ENCODE measurements at places on chromosomes 16 and 17.
A peak's percentile ranks its signal among the peaks of the same experiment; 100 is the strongest.

DNA sequence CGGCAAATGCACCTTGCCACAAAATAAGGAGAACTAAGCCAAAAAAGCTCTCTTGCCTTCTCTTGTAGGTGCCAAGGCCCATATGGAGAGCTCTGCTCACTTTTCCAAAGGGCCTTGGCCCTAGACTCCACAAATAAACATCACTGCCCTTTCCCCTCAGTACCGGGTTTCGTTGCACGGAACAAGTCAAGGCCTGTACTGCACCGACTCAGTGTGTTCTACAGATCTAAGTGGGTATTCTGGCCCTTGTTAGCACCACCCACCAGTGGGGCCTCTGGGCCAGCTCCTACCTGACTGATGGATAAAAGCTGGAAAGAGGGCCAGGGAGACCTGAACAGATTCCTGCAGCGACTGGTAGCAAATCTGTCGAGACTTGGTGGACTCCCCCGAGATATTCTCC, 43.7 kb upstream of the GSG1L start:
- peak; percentile 17 for DNase-seq

DNA sequence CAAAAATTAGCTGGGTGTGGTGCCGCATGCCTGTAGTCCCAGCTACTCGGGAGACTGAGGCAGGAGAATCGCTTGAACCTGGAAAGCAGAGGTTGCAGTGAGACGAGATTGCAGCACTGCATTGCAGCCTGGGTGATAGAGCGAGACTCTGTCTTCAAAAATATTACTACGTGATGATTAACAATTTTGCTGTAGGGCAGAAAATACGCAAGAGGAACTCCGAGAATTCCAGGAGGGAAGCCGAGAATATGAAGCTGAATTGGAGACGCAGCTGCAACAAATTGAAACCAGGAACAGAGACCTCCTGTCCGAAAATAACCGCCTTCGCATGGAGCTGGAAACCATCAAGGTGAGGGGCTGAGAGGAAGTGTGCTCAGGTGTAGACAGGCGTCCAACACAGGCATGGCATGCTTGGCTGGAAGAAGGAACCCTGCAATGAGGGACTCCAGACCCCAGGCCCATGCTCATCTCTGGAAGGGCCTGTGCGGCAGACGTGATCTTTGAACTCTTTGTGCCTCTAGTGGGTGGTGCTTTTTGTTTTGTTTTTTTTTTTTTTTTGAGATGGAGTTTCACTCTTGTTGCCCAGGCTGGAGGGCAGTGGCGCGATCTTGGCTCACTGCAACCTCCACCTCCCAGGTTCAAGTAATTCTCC, 17.2 kb downstream of the NDE1 start:
- DNase-seq, result no peak

GRCh38 chr17:55462711-55463110, 41.1 kb upstream of the MMD start:
- no peak for DNase-seq

- peak; percentile 95 for DNase-seq
These were observed 44.0 kb downstream of the PRAC1 start for GRCh38 chr17:48678141-48678971.

GRCh38 chr16:56108724-56109123, 82.6 kb upstream of the GNAO1 start:
- DNase-seq, result no peak

GRCh38 chr17:75670868-75671267, 3.7 kb downstream of the SAP30BP start:
- DNase-seq, result no peak

DNA sequence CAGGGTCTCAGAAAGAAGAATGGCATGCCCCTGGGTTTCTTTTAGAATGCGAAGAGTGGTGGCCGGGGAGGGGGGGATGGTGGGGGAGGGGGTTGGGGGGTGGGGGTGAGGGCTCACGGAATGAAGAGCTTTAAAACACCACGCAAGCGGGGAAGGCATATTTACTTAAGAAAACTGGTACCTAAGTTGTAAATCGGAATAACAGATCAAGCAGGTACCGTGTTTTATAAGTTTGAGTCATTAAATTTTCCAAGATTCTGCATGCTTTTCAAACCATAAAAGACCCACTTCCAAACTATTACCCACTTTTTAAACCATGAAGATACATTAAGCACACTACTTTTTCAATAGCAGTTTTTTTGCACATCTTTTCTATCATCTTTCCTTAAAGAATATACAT, 130.2 kb downstream of the STX8 start:
- no peak for DNase-seq

Measured in islet precursor cell (in vitro differentiated cells).